ENCODE measurements at places on chromosomes 4 and X.

DNA sequence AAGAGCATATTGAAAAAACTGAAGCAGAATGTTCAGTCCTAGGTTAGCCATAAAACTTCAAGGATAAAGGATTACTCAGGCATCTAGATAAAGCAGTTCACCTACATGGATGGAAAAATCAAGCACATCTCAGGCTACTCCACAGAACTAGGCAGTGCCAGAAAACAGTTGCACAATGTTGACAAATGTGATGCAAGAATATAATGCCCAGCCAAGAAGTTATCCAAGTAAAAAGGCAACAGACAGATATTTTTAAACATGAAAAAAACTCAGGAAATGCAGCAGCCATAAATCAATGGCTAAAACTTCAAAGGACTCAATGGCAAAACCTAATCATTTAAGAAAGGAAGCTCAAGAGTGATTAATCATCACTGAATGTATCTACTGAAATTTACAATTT lies 456.0 kb upstream of the FAM241A start:
- no peak for DNase-seq

DNA sequence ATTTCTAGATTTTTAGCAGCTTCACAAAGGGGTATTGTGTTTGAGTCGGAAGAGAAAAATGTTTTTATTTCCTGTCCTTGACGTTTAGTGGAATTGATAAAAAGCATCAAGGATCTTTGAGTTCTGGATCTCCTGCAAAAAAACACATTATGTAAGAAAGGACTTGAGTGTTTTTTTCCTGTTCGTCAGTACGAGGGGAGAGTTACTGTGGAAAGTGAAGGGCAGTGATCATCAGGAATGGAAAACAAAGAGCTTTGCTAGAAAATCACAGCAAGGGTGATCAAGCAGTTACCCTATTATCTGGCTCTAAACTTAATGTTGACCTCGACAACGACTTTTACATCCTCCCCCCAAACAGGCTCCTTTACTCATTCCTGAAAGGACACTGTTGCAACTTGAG lies 7.3 kb downstream of the LIMCH1 start:
- DNase-seq: no peak

DNA sequence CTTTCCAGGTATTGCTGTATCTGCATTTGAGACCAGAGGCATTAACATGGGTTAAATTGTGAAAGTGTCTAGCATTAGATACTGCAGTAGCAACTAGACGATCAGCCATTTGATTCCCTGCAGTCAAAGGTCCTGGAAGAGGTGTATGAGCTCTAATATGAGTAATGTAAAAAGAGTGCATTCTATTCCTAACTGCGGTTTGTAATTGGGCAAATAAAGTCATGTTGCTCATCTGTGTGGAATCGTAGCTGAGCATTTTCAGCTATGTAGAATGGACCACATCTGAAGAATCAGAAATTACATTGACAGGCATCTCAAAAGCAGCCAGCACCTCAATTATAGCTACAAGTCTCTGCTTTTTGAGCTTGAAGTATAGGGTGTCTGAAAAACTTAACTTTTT lies 157.6 kb downstream of the ZNF518B start:
- DNase-seq: no peak

GRCh38 chr4:52983563-52984303 lies 121.6 kb downstream of the RASL11B start:
- DNase-seq: peak; percentile 62

GRCh38 chrX:153981771-153982533 lies 9.4 kb downstream of the TMEM187 start:
- peak; percentile 82 for DNase-seq

- no peak for DNase-seq
Observed at GRCh38 chrX:41889317-41890025, 33.9 kb downstream of the CASK start.

DNA sequence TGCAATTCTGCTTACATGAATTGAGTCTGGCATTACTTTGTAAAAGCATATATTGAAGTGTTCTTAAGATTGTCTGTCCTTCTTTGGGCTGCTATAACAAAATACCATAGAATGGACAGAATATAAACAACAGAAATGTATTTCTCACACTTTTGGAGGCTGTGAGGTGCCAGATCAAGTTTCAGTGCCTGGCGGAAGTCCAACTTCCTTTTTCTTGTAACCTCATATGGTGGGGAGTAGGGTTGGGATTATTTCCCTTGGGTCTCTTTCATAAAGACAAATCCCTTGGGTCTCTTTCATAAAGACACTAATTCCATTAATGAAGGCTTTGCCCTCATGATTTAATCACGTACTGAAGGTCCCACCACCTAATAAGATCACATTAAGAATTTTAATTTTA lies 199.3 kb upstream of the GRID2 start:
- DNase-seq: no peak

DNA sequence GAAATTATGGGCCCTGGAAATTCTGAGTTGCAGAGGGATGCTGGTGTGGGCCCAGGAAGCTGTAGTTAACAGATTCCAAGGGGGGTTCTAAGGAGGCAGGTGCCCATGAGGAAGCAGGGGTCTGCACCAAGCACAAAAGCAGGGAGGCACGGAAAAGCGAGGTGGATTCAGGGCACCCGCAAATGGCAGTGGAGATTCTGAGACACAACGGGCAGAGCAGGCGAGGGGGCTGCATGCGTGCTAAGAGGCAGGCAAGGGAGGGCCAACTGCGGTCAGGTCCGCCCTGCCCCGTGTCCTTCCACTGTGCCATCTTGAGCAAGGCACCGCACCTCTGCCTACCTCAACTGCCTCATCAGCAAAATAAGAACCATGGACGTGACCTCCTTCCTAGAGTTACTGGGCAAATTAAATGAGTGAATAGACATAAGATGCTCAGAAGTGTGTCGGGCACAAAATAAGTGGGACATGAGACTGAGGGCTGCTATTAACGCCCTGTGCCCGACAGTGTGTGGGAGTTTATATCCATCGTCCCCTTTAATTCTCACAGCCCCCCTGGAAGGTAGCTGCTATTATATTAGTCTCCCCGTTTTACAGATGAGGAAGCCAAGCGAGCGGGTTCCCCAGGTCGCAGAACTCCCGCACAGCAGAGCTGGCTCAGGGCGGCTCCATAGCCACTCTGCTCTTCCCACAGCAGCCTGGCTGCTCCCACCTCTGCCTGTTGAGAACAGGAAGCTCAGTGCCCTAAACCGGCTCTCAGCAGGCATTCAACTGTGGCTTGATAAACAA lies 67.6 kb downstream of the PPP2R2C start:
- no peak for DNase-seq

DNA sequence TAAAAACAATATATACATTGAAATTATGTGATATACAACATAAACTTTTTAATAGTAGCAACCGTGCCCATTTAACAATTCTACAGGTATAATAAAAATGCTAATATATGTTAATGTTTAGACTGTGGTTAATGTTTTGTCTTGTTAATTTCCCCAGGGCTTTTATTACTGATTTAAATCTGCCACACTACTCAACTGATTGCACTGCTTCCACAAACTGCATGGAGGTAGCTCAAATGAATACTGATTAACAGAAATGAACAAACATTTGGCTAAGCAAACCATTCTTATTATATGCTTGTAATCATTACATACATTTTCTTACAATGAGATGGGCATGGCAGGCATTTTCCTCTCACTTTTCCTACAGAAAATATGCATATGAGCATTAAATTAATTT lies 275.9 kb downstream of the GPC3 start:
- no peak for DNase-seq

DNA sequence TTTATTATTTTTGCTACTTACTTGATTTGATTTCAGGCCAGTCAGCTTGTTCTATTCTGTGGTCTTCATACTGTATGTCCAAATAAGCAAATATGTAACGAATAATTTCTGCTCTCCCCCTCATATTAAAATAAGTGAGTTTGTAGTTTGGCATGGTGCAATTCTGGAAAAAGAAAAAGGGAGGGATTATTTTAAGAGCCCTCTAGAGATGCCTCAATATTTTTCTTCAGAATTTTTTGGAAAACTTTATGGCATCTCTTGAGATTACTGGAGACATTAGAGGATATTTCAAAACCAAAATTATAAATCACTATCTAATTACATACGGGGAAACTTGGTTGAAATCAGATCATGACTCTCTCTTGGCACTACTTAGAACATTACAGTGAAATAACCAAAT lies 8.2 kb downstream of the HPGDS start:
- DNase-seq: no peak

DNA sequence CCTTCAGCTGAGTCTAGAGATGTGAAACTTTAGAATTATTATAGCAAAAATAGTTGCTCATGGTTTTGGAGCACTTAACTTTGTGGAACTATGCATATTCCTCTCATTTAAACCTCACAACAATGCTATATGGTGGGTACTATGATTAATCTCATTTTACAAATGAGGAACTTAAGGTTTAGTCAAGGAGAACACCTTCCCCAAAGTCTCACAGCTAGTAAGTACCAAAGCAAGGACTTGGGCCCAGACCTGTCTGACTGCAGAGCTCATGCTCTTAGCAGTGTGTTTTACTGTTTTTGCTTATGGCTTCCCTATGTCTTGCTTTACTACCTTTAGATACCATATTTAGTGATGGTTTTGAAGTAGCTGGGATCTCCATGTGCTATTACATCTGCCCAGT lies 5.1 kb downstream of the UBE2A start:
- DNase-seq: no peak

DNA sequence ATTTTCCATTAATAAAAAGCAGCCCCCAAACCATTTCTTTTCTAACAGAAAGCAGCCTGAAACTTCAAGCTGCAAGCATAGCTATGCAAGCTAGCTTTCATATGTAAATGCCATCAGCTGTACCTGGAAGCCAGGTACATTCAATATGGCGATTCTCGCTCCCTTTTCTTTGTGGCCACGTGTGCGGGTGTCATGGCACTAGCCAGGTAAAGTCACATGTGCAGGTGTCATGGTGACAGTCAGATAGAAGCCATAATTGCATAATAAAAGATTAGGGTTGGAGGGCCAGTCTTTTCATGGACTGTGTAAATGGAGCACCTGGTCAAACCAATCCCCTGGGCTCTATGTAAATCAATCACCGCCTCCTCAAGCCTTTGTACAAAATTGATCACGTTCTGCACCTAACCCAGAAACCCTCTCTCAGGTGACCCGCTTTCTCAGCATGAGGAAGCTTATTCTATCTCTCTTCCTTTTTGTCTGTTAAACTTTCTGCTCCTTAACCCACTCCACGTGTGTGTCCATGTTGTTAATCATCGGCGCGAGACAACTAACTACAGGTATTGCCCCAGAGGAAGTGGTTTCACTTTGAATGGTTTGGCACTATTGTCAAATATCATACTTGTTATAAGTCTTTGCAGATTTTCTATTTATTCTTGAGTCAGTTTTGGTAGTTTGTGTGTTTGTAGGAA lies 18.0 kb upstream of the RHOXF2 start:
- DNase-seq: no peak

GRCh38 chr4:123632693-123633030 lies 236.1 kb downstream of the SPRY1 start:
- DNase-seq: no peak

- DNase-seq: no peak
Observed at GRCh38 chrX:66731398-66731797, 92.5 kb upstream of the EDA2R start.

DNA sequence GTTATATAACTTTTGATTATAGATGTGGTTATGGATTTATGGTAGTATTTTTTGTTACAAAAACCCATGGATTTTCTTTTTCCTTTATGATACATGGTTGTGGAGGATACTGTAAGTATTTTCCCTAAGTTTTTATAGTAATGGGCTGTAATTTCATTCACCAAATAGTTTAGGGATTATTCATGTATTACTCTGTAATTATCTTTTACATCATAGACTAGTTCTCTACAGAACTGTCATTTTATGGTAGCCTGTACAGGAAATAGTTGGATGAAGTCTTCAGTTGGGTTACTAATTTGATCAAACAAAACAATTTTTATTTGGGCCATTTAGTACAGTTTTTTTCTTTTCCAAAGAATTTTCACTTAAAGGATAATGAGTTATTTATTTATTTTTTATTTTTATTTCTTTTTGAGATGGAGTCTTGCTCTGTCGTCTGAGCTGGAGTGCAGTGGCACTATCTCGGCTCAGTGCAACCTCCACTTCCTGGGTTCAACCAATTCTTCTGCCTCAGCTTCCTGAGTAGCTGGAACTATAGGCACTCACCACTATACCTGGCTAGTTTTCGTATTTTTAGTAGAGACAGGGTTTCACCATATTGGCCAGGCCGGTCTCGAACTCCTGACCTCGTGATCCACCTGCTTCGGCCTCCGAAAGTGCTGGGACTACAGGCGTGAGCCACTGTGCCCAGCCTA lies 42.1 kb downstream of the RBPJ start:
- DNase-seq: no peak

DNA sequence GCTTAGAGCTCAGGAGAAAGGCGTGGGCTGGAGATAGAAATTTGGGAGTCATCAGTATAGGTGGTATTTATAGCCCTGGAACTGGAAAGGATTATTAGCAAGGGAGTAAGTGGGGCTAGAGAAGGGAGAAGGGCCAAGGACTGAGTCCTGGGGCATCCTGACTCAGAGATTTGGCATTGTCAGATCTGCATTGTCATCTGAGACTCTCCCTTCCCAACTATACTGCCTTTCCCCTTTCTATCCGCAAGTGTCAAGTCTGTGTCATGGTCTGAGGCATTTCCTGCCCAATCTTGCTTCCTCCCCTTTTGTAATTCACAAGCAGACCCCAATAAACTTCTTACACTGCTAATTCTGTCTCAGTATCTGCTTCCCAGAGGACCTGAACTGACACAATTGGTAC lies 24.4 kb upstream of the SLC25A43 start:
- DNase-seq: no peak

- DNase-seq: no peak
Observed at GRCh38 chr4:149031399-149031798, 589.2 kb upstream of the NR3C2 start.

GRCh38 chrX:27444093-27444908 lies 18.8 kb downstream of the PPP4R3C start:
- no peak for DNase-seq

DNA sequence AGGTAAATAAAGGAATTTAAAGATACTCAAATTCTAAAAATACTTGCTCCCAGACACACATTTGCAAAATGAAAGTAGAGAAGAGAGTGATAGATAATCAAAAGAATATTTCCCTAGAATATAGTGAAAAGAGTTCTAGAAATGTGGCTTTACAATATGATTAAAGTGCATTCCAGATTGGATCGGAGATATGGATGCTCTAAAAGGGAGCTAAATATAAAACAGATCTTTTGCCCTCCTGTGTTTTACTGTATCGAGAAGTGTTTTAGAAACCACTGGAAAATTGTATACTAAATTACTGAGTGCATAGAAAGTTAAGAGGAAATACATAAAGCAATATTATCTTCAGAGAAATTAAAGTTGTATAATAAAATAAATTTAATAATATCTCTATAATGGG lies 1392.0 kb downstream of the TECRL start:
- DNase-seq: no peak

DNA sequence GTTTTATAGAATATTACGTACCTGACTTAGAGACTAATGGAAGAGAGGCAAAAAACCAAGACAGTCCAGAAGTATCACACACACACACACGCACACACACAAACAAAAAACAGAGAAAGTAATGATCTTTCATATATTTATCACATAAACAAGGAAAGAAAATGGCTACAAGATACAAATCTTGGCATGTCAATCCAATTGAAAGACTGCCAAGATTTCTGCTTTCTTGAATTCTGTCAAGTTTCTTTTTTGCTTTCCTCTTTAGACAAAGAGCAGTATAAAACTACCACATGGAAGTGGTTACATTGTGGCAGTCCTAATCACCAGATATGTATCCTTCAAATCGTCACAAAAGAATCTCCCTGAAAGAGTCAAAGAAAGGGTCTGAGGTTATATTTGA lies 2097.4 kb upstream of the AGA start:
- DNase-seq: no peak

Measured in CD4-positive, alpha-beta T cell treated with Interferon alpha-2 for 1 hour (primary cell).